Ureter (tissue), 1 donor: ENCODE measurements at places on chromosomes 2 and 18.

DNA sequence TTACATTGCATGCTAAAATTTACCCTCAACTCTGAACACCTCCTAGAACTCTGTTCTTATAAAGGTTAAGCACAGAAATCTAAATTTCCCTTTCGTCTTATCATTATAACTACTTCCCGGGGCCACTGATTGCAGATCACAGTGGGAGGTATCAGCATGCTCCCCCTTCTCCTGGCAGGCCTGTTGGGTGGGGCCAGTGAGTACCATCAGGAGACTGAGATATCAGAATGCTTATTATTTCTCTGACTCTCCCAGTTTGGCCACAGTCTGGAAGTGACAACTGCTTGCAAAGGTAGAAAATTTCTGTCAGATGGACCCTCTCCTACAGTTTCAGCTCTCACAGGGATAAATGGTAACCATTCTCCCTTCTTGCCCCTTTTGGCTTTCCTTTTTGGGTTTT lies 62.6 kb downstream of the DSEL start:
- DNase-seq: no peak

DNA sequence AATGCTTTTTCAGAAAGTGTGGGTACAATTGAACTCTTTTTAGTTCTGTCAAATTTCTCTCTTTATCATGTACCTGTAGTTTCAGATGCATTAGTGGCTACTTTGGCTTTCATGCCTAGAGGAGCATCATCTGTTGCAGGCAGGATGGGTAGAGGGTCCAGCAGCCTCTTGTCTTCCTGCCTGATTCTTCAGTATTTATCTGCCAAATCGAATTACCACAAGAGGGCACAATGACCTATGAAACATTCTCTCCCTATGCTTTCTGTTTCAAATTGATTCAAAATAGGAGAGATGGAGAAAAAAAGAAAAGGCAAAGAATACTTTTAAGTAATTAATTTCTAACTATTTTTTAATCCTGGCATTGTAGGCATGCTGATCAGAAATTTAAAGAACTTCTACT lies 477.2 kb downstream of the TRIB2 start:
- no peak for DNase-seq

DNA sequence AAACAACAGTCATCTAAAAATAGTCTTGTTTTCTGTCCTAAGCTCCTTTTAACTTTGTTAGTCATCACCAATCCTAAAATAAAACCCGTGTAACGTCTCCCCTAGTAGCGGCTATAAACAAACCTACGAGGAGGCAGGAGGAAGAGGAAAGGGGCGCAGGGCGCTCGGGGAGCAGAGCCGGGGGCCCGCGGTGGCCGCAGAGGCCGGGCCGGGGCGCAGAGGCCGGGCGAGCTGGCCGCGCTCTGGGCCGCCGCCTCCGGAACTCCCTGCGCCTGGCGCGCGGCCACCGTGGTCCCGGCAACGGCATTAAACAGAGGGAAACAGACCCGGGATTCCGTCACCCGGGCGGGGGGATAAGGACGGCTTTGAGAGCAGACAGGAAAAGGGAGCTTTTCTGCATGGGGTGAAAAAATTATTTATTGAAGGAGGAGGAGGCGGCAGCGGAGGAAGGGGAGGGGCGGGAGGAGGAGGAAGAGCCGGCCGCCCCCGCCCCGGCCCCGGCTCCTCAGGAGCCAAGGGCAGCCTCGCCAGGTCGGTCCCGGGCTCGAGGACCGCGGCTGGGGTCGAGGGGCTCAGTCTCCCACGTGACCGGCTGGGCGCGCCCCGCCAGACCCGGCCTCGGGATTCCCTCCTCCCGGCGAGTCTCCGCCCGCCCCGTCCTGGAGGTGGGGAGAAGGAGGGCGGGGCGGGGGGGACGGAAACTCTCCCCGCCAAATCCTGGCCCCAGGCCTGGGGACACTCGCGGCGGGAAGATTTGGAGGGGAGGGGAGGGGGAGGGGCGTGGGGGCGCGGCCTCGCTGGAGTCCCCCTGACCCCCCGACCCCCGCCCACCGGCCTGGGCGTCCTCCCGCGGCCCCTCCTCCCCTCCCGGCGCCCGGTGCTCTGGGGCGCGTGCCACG lies 1.8 kb upstream of the NFATC1 start:
- peak; percentile 91 for DNase-seq

GRCh38 chr2:166229678-166230023 lies 101.8 kb upstream of the SCN1A start:
- no peak for DNase-seq

- DNase-seq: no peak
These were observed 128.7 kb downstream of the UXS1 start for GRCh38 chr2:106065268-106065982.

- no peak for DNase-seq
These were observed 20.4 kb upstream of the TDRD15 start for GRCh38 chr2:21103274-21103891.

DNA sequence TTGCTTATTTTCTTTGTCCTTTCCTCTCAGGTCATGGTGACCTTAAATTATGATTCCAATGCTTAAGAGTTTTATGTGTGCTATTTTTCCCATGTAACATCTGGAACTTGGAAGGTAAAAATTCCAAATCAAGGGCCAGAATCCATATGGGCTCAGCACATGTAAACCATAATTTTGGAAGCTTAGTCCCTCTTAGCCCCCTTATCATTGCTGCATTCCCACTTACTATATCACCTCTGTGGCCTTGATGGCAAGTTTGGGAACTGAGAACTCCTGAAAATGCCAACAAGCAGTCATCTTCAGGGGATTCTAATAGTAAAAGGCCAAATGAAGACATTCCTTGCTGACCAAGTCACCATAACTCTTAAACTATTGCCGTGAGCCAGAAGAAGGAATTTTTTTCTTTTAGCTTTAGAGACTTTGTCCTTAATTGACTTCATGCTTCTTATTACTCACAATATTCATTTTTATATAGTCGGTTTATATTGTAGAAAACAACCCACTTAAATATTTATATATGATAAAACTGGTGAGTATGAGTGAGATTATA lies 251.4 kb downstream of the SLC8A1 start:
- DNase-seq: no peak

- DNase-seq: no peak
These were observed 25.1 kb upstream of the EMILIN2 start for GRCh38 chr18:2821695-2822094.

GRCh38 chr2:137467246-137467862 lies 496.9 kb upstream of the HNMT start:
- DNase-seq: no peak

- no peak for DNase-seq
These were observed 59.2 kb downstream of the TWIST2 start for GRCh38 chr2:238906936-238907716.

DNA sequence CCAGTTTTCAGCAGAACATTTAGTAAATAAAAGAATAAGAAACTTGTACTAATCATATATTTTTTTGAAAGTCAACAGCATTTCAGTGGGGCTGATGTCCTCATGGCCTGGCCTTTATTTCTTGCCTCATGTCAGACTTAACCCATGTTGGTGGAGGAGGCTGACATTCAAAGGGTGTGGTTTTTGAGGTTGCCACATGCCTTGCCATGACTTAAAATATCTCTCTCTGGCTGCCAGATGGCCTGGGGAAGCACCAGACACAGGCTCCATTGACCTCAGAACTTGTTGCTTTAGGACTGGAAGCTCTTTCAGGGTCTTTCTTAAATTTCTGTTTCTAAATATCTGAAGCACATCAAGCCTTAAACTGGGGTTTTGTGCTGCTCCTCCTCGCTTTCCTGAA lies 32.5 kb upstream of the CD28 start:
- no peak for DNase-seq

- DNase-seq: no peak
These were observed 43.8 kb downstream of the STAT1 start for GRCh38 chr2:190970160-190970559.

DNA sequence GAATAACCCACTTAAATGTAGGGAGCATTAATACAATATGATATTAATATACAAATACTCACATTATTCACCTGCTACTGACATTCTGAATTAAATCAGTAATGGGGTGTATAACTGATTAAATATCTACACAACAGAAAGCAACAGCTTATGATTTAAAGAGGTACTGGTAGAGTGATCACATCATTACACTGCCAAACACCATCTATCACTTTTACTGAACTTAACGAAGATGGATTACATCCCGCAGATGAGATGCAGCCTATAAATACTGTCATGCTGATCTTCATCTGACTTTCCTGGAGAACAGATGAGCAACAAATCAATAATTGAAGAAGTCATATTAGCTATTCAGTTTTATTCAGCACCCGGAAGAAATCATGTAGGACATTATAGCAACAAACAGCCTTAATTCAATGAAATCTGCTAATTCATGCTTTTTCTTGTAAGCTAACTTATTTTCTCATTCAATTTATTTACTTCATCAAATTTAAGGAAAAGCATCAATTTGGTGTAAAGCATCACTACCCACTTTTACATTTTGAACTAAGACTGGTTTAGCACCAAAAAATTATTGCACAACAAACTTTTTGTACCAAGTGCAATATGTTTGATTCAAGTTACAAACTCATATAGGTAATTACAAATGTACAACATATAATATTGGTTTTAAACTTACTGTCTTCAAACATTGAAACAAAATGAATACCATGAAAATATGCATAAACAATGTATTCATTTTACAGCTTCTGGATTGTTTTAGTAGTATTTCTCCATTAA lies 1509.0 kb downstream of the LRP1B start:
- DNase-seq: no peak

GRCh38 chr2:230737791-230738226 lies 25.2 kb downstream of the CAB39 start:
- DNase-seq: no peak

- DNase-seq: no peak
These were observed 80.9 kb downstream of the CHRNA1 start for GRCh38 chr2:174683392-174683759.

- no peak for DNase-seq
These were observed 378.5 kb downstream of the PIK3C3 start for GRCh38 chr18:42333558-42333957.

- peak; percentile 77 for DNase-seq
These were observed 246.3 kb downstream of the TNS1 start for GRCh38 chr2:217756375-217757107.

DNA sequence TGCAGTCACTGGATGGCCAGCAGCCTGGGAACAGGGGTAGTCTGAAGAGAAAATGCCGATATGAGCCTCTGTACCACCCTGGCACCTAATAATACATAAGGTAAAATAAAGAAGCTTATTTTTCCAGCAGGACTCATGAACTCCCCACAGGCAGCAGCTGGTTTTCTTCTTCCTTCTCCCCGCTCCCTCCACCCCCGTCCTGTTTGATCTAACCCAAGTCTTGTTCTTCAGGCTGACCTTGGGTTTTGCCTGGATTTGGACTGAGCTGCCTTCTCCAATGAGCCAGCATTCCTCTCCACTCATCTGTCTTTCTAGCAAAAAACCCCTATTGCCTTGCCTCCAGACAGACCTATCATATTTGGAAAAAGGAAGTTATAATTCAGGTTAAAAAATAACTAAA lies 111.8 kb downstream of the CELF4 start:
- no peak for DNase-seq

DNA sequence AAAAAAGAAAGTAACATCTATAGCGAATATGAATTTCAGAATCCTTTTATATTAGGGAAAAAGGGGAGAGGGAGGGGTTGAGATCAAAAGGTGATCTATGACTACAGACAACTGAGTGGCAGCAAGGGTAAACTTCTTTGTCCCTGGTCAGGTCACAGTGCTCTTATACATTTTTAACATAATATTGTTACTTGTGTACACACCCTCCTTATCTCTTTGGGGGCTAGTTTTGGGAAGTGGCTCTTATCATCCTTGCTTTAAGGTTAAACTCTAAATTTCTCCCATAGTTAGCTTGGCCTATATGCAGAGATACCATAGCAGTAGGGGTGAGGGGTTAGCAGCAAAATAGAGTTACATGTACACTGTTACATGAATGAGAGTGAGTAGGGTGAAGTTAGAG lies 31.6 kb upstream of the ATG16L1 start:
- DNase-seq: no peak

DNA sequence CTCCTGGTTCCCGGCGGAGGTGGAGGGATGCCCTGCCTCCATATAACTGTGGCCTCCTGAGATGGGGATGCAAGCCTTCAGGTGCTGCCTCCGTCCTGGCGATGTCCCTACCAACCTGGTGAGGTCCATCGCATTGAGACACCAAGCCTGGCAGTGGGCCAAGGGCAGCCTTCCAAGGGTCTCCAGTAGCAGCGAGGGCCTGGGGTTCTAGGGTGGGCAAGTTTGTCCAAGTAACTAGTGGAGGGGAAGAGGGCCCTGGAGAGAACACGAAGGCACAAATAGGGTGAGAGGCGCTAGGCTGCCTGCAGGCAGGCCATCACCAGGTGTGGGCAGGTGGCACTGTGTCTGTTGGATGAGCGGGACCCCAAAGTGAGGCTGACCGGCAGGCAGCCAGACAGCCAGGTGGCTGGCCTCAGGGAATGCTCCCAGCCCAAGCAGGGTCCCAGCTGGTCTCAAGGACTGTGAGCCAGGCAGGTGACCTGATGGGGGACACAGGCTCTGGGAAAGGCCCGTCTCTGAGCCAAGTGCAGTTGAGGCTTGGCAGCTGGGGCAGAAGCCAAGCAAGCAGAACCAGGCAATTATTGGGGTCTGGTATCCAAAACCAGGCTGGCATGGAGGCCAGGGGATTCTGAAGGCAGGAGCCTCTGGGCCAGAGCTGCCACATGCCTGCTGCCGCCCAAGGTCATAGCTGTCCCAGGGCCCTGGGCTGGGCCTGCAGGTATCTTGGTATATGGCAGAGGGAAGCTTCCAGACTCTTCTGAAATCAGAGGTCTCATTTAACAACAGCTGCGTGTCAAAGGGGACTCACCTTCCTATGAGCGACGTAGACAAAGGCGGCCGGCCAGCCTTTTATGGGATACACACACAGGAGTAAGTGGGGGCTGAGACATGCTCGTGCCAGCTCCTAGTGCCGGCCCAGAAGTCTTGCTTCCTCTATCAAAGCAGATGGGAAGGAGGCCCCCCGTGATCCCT lies 23.4 kb downstream of the RAMP1 start:
- DNase-seq: no peak

DNA sequence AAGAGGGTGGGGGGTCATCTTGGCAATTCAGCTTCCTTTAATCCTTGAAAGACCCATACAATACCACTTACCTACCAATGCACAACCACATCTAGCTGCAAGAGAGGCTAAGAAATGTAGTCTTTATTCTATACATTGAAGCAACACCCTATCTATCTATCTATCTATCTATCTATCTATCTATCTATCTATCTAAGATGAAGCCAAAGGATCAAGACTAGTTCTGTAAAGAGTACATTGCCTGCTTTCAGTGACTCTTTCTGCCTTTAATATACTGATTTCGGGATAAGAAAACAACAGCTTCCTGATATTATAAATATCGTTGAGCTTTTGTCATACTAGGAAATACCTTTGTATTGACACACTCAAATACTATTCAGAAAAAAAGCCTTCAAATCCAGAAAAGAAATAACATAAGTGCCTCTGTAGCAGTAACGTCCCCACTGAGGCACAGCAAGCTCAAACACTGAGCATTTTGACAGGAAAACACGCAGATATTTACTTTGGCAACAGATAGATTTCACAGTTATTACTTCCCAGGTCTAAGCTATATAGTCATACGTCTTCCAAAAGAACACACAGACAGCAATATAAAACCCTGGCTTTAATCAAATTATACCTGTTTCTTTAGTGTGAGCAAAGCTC lies 139.4 kb upstream of the SERTAD2 start:
- DNase-seq: no peak

- DNase-seq: no peak
These were observed 345.0 kb upstream of the ACVR2A start for GRCh38 chr2:147499785-147500184.

- no peak for DNase-seq
These were observed 17.2 kb downstream of the GPC1 start for GRCh38 chr2:240452462-240453256.
